ENCODE measurements at places on chromosomes 11 and 22.
A peak's percentile ranks its signal among the peaks of the same experiment; 100 is the strongest.

DNA sequence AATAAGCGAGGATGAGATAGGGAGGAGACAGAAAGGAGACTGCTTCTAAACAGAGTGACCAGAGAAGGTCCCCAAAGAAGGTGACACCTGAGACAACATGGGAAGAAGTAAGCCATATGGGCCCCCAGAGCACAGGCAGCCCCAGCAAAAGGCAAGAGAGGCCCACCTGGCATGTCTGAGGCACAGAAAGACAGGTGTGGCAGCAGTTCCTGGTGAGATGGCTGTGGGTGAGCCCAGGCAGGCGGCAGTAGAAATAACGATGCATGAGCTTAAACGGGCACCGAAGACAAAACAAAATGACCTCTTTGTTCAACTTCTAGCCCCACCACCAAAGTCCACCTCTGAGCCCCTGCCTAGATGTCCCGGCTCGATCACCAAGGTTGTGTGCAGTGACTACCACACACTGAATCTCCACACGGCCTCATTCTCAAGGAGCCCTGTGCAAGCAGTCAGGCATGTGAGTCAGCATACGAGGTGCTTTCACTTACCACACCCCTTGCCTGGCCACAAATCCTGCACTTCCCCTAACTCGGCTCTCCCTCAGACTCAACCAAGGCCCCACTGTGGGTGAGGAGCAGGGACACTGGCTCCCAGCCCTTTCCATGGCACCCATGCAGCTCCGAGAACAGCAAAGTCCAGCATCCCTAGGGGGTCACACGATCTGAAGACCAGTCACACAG, 77.6 kb downstream of the PACSIN2 start:
- peak; percentile 11 for DNase-seq

DNA sequence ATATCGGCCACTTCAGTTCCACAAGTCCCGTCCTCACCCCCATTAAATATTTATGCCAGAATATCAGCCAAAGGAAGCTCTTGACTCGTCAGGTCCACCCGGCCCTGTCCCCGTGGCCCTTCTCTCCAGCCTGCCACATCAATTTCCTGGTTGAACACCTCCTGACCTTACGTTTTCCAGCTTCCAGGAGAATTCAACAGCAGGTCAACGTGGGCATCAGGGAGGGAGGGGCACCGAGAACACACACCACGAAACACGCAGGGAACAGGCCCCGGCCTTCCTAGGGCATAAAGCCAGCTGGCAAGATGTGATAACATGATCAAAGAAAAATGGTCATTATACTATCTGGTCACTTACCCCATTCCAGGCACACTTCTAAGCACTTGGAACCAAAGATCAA, 15.3 kb downstream of the SULT4A1 start:
- no peak for DNase-seq

DNA sequence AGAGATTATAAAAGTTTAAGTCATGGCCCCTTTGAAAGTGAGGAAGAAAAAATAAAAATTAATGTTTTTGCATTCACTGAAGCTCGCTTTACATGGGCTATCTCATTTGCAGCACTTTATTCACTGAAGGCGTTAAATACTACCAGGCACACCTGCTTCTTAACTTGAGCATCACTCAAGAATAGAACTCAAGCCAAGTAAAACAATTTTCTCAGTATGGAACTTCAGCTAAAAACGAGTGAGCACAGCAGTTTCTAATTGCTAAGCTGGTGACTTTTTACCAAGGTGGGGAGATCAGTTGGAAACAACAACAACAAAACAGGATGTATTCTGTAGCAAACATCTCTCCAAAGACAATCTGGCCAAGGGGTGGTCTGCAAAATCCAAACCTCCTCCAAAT, 405.6 kb downstream of the RAB38 start:
- no peak for DNase-seq

- DNase-seq: no peak
These were observed 788 bp downstream of the KRTAP5-10 start for GRCh38 chr11:71566081-71566620.

DNA sequence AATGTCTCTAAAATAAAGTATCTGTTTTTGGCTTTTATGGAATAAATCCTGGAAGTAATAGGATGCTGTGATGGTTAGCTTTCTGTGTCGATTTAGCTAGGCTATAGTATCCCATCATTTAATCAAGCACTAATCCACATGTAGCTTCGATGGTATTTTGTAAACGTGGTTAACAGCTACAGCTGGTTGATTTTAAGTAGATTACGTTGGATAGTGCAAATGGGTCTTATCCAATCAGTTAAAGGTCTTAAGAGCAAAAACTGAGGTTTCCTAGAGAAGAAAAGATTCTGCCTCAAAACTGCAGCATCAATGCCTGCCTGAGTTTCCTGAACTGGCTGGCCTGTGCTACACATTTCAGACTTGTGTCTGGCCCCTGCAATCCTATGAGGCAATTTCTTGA, 314.2 kb upstream of the SORL1-AS1 start:
- no peak for DNase-seq

DNA sequence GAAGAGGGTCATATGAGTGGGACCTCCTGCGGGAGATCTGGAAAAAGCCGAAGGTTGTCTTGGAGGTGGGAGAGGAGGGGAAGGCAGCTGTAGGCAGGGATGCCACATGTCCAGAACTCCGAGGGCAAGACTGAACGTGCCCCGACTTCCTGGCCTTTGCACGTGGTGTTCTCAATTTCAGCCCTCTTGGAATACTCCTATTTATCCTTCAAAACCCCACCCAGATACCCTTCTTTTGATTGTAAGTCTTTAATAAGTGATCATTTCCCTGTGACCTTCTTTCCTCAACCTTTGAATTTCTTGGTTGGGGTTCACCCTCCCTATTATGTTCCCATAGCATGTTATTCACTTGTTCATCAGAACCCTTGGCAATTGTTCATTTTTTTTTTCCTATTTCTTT, 95.3 kb upstream of the CRYBB3 start:
- DNase-seq: no peak

DNA sequence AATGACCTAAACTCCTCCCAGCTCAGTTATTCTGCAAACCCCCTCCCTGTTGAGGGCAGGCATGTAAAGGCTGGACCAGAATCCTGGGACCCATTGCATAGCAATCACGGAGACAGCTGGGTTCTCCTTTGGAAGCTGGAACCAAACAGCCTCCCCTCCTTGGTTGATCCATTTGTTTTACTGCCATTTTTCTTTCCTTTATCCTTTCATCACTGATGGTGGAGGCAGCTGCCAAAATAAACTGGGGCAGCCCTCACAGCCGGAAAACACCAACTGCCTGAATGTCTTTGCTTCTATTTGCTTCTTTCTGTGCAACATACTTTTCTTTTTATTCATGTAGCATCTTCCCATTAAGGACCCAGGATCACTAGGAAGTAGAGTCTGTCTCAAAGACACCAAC, 150.0 kb upstream of the SYT13 start:
- DNase-seq: no peak

- no peak for DNase-seq
These were observed 6.3 kb downstream of the C22orf31 start for GRCh38 chr22:29055192-29055830.

DNA sequence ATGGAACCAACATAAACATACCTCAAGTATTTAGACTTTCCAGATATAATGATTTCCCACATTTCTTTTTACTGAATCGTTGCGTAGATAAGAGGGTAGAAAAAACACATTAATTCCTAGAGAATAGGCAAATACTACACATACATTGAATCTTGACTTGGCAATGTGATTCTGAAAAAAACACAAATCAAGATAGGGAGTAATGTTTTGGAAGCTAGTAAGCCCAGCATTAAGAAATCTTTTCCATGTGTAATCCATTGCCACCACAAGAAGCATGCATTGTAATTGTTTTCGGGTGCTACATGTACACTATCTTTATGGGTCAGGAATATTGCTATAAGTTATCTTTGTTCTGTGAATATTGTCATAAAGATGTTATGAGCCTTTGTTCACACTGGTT, 269.8 kb upstream of the PDGFD start:
- no peak for DNase-seq

DNA sequence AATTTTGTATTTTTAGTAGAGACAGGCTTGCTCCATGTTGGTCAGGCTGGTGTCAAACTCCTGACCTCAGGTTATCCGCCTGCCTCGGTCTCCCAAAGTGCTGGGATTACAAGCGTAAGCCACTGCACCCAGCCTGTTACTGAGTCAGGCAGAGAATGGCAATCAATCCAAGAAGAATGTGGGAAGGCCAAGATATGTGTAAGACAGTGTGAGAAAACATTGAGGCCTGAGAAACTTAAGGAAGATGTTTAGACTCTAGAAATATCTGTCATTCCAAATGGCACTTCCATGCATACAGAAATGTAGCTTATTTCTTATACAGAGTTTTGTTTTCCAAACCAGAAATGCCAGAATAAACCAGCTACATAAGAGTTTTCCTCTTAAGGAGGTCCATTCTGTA, 248.5 kb downstream of the ETS1 start:
- DNase-seq: no peak

- DNase-seq: no peak
These were observed 6.2 kb downstream of the SRSF8 start for GRCh38 chr11:95072948-95073347.

- DNase-seq: no peak
These were observed 128.8 kb upstream of the ANO1 start for GRCh38 chr11:69949327-69949726.

- DNase-seq: peak; percentile 49
These were observed 5.6 kb downstream of the RGL4 start for GRCh38 chr22:23696326-23696851.

- no peak for DNase-seq
These were observed 29.2 kb downstream of the SC5D start for GRCh38 chr11:121321614-121322243.

DNA sequence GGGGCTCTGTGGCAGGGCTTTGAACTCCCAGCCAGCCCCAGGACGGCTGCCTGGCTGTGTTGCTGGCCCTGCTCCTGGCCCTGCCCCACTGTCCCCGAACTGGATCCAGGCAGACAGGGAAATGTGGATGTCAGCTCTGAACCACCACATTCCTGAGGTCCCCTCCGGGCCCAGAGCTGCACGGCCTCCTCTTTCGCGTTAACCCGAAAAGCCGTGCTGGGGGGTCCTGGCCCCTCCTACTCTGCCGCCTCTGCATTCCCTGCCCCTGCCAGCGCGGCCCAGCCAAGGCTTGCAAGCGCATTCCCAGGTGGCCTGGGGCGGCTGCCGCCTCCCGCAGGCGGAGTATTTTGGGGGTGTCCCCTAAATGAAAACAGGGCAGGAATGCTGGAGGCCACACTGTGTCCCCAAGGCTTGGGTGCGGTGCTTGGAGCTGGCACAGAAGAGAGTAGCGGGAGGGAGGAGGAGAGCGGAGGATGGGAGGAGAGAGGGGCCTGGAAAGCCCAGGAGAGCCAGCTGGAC, 5.4 kb downstream of the LINC01488 start:
- no peak for DNase-seq

GRCh38 chr22:17974703-17975372, 49.5 kb downstream of the MICAL3 start:
- DNase-seq: peak; percentile 45

GRCh38 chr11:61297341-61297740, 2.2 kb upstream of the VWCE start:
- no peak for DNase-seq

DNA sequence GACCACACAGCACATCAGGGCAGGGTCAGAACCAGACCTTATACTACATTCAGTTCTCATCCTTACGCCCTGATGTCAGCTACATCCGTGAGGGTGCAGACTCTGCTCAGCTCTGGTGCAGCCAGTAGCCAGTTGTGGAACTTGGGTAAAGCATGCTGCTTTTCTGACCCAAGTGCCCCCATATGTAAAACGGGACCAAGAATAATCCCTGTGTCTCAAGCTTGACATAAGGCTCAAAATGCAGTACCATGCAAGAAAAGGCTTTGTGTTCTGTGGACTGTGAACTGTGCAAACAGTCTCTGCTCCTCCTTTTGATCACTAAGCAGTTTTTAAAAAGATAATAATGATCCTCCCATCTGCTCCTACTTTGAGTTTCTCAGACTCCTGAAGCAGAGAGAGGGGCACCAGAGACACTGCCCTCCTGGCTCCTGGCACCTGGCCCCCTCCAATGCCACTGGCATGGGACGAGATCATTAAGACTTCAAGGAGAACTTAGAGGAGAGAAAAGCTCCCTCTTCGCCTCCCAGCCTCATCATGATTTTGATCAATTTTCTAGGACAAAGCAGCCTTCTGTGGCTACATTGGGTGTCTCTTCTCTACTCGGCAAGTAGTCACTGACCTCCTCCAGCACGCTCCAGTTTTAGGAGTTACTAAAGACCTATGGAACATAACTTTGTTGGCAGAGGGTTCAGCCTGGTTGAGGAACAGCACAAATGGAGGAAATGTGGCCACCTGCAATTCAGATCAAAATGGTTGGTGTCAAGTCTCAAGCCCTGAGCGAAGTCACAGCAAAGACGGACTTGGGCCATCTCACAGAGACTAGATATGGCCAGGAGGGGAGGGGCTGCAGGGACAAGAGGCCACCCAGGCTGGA, 23.9 kb downstream of the IL10RA start:
- DNase-seq: no peak

GRCh38 chr11:79430280-79430679, 10.6 kb downstream of the TENM4 start:
- DNase-seq: no peak

GRCh38 chr11:119368121-119369034, 13.1 kb downstream of the USP2 start:
- DNase-seq: no peak

DNA sequence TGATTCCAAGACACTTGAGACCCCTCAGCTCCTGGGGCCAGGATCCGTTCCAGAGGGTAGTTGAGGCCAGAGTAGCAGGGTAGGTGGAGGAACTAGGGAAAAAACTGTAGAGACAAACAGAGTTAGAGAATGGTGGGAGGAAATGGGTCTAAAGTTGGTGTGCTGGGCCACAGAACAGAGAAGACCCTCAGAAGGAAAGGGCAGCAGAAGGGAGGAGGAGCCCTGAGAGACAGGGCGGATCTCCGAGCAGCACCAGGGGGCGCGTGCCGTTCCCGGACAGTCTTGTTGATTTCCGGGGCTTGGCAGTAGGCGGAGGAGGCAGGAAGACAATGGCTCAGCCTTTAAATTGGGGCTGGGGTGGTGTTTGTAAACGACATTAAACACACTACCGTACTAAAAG, 2.4 kb upstream of the CECR2 start:
- DNase-seq: peak; percentile 28

- no peak for DNase-seq
These were observed 161.5 kb downstream of the CACNA1I start for GRCh38 chr22:39731881-39732555.

DNA sequence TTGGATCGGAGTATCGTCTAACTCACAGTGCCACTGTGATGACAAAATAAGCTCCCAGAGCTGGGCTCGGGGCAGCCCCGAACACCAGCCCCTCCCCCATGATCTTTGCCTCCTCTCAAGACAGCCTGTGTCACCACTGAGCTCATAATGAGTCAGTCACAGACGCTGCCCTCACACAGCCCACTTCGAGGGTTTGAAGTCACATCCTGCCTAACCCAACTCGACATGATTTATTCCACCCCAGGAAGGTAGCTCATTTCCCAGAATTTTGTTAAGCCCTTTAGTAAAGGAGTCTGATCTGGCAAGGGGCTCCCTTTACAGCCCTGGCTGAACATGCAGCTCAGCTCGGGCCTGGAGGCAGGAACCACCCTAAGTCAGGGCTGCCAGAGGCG, 22.8 kb downstream of the MYH9 start:
- peak; percentile 82 for DNase-seq

Measured in stimulated activated CD8-positive, alpha-beta memory T cell treated with anti-CD3 and anti-CD28 coated beads, Interleukin-2, amount 100 ng/mL, for 48 hours (primary cell).